GM23248 (cell line): ENCODE measurements at places on chromosomes 1 and 21. TPM values are rescaled to one million over a fixed set of nuclear protein-coding genes. Genes with fewer than 3 reads are reported as not detected.

Gene COL9A2
- polyA plus RNA-seq: 0.80 and 0.91 TPM in 2 replicates

Gene FOXE3
- 0.13 TPM in 1 of 2 replicates, not detected in the other for polyA plus RNA-seq

Gene RAP1GAP
- polyA plus RNA-seq: 0.41 and 0.67 TPM in 2 replicates

Gene GNG12
- 265 TPM in 2 replicates for polyA plus RNA-seq

Gene FMO2
- not detected in 2 replicates for polyA plus RNA-seq

Gene KCNK1
- 4.2 and 4.8 TPM in 2 replicates for polyA plus RNA-seq

- H3K27ac ChIP-seq: peak overlapping the region; percentile 85
- H3K27me3 ChIP-seq: no peaks in the 10 kb centered on the region
- H3K4me3 ChIP-seq: peak overlapping the region; percentile 53
- peaks cover 67% of the 10 kb centered on the region for H3K4me1 ChIP-seq
- peak; percentile 81 for DNase-seq
Measured at GRCh38 chr21:28632755-28633408, 359.8 kb downstream of the LTN1 start.

DNA sequence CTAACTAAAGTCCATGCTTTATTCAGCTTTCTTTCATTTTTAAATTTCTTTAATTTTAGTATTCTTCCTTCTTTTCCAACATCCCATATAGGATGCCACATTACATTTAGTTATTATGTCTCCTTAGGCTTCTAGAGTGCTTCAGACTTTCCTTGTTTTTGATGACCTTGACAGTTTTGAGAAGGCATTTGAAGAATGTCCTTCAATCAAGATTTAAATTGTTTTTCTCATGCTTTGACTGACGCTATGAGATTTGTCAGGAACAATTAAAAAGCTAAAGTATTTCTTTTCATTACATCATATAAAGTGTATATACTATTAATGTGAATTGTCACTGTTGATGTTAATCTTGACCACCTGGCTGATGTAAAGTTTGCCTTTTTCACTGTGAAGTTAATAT, 173.7 kb upstream of the LYPLAL1 start:
- no peak overlapping the region for H3K4me3 ChIP-seq
- H3K27me3 ChIP-seq: no peaks in the 10 kb centered on the region
- DNase-seq: no peak
- H3K36me3 ChIP-seq: no peaks in the 10 kb centered on the region

GRCh38 chr1:54962612-54963395, 17.6 kb upstream of the TMEM61 start:
- H3K27ac ChIP-seq: no peak overlapping the region
- DNase-seq: no peak
- no peaks in the 10 kb centered on the region for H3K36me3 ChIP-seq
- no peaks in the 10 kb centered on the region for H3K27me3 ChIP-seq
- H3K4me3 ChIP-seq: no peak overlapping the region

DNA sequence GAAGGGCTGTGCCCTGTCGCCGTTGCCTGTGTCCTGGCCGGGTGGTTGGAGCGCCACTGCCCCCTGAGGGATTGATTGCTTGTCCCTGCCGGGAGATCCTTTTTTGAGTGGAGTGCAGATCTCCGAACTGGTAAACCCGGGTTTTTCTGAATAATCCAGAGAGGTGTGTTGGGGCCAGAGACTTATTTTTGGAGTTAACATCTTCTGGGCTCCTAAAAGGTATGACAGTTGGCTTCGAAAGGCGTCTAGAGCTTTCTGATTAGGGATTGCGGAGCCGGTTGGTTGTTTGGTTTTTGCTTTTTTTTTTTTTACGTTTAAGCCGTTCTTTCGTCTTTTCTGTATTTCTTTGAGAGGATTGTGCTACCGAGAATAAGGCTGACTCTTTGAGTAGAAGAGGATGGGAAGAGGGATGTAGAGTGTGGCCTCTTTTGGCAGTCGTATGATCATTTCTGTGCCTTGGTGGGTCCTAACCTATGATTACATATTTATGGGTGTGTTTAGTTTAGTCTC, 756 bp downstream of the RLF start:
- no peaks in the 10 kb centered on the region for H3K36me3 ChIP-seq
- H3K4me1 ChIP-seq: peaks cover 25% of the 10 kb centered on the region
- H3K27me3 ChIP-seq: no peaks in the 10 kb centered on the region
- DNase-seq: no peak
- peak overlapping the region; percentile 95 for H3K4me3 ChIP-seq

GRCh38 chr1:11918799-11919519, 7.3 kb downstream of the KIAA2013 start:
- H3K4me1 ChIP-seq: peaks cover 15% of the 10 kb centered on the region
- H3K4me3 ChIP-seq: no peak overlapping the region
- H3K27me3 ChIP-seq: no peaks in the 10 kb centered on the region
- no peaks in the 10 kb centered on the region; the same call in 1 of the 2 replicates for H3K36me3 ChIP-seq

DNA sequence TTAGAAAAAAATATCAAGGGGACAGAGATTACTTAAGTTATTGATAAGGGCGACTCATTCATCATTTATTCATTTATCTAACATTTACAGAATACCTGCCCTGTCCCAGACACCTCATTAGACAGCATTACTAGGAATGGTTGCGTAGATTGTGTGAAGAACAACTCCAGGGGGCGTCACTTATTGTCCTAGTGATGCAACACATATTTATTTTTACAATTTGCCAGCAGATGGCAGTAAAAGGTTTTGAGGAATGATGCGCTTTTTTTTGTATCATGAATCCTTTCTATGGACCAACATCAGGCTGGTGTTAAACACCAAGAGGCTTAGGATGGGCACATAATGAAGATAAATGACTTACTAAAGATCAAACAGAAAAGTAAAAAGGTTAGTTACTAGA, 5.5 kb downstream of the NCAM2 start:
- no peaks in the 10 kb centered on the region for H3K4me1 ChIP-seq
- H3K36me3 ChIP-seq: no peaks in the 10 kb centered on the region
- H3K27me3 ChIP-seq: no peaks in the 10 kb centered on the region
- DNase-seq: peak; percentile 57
- H3K27ac ChIP-seq: no peak overlapping the region

- H3K4me3 ChIP-seq: no peak overlapping the region
- no peaks in the 10 kb centered on the region for H3K4me1 ChIP-seq
Measured at GRCh38 chr1:222157612-222158011, 390.3 kb downstream of the HHIPL2 start.

DNA sequence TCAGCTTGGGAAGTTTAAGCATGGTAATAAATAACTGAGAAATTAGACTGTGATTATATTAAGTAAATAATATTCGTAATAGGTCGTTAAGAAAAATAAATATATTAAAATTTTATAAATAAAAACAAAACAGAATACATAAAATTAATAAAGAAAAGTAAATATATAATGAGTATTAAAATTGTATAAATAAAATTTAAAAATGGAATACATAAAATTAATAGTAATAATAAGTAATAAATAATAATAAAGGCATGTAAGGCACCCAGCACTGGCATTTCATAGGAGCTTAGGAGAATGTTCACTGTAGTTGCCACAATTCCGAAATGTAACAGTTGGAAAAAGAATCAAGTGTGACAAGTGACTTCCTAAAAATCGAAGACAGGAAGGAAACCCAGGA, 45.8 kb upstream of the FHAD1 start:
- H3K27ac ChIP-seq: no peak overlapping the region
- no peak overlapping the region for H3K4me3 ChIP-seq
- no peaks in the 10 kb centered on the region for H3K36me3 ChIP-seq
- H3K4me1 ChIP-seq: peaks cover 8% of the 10 kb centered on the region
- no peak for DNase-seq

GRCh38 chr1:202287196-202287595, 54.5 kb downstream of the UBE2T start:
- H3K27me3 ChIP-seq: 0 out of 2 replicates have a peak, but pooled peaks cover 10% of the 10 kb centered on the region
- H3K4me1 ChIP-seq: peaks cover 26% of the 10 kb centered on the region
- no peak overlapping the region for H3K27ac ChIP-seq
- DNase-seq: no peak

DNA sequence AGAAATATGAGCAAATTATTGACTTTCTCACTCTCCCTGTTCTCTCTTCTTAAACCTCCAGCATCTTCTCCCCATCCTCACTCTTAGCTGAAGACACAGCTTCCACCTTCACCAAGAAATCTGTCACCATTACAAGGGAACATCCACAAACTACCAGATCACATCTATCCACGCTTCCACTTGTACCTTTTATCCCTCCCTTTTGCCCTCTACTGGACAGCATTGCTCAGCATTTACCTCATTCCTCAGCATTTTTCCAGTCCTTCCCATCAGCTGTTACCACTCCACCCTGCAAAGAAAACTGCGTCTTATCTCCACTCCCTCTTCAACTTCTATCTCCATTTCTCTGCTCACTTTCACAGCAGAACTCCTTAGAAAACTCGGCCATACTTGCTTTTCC, 42.6 kb downstream of the KCNJ6 start:
- no peak overlapping the region for H3K27ac ChIP-seq
- no peak overlapping the region for H3K4me3 ChIP-seq
- H3K27me3 ChIP-seq: no peaks in the 10 kb centered on the region
- H3K4me1 ChIP-seq: peaks cover 39% of the 10 kb centered on the region
- peak; percentile 33 for DNase-seq
